ENCODE measurements at places on chromosomes 16 and 17. TPM values are rescaled to one million over a fixed set of nuclear protein-coding genes. Genes with fewer than 3 reads are reported as not detected.

DNA sequence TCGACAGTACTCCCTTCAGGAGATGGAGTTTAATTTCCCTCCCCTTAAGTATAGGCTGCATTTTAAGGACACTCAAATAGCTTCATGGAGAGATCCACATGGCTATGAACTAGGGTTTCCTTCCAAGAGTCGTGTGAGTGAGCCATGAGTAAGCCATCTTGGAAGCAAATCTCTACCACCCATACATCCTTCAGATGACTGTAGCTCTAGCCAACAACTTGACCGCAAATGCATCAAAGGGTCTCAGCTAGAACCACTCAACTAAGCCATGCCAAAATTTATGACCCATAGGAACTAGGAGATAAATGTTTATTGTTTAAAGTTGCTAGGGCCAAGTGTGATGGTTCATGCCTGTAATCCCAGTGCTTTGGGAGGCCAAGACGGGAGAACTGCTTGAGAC is 43.4 kb downstream of the METTL16 start:
- peak; percentile 99 for DNase-seq

- no peak for DNase-seq
Observed at GRCh38 chr16:46568472-46569230, 52.5 kb downstream of the SHCBP1 start.

DNA sequence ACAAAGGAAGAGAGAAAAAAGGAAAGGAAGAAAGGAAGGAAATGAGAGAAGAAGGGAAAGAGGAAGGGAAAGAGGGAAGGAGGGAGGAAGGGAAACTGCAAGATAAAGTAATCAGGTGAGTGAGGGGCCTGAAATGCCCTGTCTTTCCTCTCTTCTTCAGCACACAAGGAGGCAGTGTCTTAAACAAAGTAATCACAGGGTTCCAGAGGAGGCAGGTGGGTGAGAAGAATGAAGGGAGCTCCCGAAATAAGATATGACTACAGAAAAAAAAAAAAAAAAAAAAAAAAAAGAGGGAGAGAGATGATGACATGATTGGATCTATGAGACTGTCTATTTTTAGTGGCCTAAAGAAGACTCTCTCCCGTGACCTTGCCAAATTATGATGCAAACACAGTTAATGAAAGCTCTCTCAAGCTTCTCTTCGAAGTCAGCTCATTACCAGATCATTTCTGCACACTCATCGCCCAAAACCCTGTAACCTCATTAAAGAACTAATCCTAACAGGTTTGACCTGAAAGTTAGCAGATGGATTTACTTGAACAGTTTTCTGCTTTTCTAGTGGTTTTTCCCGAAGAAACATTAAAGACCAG is 53.6 kb downstream of the CDH11 start:
- peak; percentile 74 for DNase-seq

- peak; percentile 21 for DNase-seq
Observed at GRCh38 chr17:4004517-4005295, 40.5 kb upstream of the ATP2A3 start.

GRCh38 chr17:27939474-27940465 is 46.6 kb upstream of the LYRM9 start:
- DNase-seq: no peak

GRCh38 chr16:49081554-49081953 is 200.1 kb downstream of the CBLN1 start:
- no peak for DNase-seq

- no peak for DNase-seq
Observed at GRCh38 chr17:4944554-4945175, 3.7 kb downstream of the PFN1 start.

DNA sequence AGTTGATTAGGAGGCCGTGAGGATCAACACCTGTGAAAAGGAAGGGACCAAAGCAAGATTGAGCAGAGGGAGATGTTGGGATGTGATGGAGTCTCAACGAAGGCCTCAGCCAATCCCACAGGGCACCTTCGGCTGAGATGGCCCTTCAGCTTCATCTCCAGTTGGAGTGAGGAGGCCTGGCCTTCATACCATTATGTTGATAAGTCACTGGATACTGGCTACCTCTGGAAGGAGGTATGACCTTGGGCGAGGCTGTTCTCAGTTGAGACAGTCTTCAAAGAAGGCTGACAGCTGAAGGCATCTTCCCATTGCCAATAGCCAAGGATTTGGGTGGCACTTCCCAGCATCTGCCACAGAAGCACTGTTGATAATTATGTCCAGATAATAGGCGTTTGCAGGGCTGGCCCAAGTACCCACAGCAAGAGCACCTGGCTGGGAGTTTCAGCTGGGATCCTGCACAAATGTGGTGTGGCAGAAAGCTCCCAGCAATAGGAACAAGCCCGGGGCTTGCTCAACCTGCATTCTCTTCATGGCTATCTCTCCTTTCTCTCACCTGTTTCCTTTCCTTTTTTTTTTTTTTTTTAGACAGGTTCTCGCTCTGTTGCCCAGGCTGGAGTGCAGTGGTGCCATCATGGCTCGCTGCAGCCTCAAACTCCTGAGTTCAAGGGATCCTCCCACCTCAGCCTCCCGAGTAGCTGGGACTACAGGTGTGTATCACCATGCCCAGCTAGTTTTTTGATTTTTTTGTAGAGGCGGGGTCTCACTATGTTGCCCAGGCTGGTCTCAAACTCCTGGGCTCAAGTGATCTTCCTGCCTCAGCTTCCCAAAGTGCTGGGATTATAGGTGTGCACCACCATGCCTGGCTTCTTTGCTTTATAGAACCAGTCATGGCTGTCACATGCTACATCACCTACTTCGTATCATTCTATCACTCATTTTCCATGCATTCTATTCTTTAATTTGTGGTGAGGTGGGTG is 18.2 kb upstream of the MAP3K14 start:
- no peak for DNase-seq

DNA sequence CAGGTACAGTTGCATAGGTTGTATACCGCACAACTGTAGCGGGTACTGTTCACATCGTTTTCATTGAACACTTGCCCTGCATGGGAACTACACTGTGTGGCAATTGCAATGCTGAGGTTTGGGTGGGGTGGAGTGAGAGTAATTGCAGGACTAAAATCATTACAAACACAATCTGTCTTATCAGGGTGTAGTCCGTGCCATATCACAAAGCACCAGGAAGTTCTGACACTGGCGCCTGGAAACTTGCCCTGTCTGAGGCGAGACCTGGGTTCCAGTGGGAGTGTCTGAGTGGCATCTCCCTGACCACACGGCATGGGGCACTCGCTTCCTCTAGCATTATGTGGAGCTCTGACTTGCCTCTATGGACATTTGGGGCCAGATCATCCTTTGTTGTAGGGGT is 153.4 kb downstream of the RGS9 start:
- DNase-seq: peak; percentile 21

- DNase-seq: no peak
Observed at GRCh38 chr16:79062821-79063220, 537.7 kb downstream of the MAF start.

- DNase-seq: no peak
Observed at GRCh38 chr17:78474614-78475146, 96.2 kb downstream of the PGS1 start.

DNA sequence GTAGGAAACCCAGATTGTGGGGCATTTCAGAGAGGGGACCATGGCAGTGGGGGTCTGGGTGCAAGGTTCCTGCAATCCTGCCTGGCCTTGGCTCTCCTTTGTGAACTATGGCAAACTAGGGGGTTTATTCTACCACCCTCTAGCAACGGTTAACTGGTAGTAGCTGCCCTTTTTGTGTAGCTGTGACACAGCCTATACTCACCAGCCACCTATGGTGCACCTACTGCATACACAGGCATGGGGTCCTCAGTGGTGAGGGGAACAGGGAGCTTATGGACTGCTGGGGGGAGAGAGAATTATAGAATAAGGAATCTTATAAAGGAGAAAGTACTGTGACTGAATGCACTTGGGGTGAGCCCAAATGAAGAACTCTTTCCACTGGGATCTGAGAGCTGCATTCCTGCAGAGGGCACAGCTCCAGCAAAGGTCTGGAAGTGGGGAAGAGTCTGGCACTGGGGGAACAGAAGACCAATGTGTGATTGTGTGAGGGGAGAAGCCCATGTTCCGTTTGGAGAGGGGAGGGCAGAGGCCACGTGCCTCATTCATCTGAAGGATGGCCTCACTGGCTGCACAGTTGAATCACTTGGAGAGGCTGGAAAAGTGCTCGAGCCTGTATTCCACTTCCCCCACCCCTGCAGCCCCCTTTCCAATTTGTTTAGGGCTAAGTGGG is 2.1 kb downstream of the MT1X start:
- DNase-seq: no peak

The HSD17B2 gene
- total RNA-seq: 0.09 TPM

The CDT1 gene
- 0.82 TPM for total RNA-seq

The RASD1 gene
- total RNA-seq: not detected

The HOXB5 gene
- 0.57 TPM for total RNA-seq

The ASB16 gene
- not detected for total RNA-seq

The INCA1 gene
- total RNA-seq: not detected

The NDUFAB1 gene
- 125 TPM for total RNA-seq

The ZNF207 gene
- 92.6 TPM for total RNA-seq

The MYH10 gene
- total RNA-seq: 404 TPM

The DNAI2 gene
- not detected for total RNA-seq
